ENCODE measurements at places on chromosomes 5 and 9.

- DNase-seq: no peak
Measured at GRCh38 chr9:95512709-95513095, 4.1 kb downstream of the PTCH1 start.

DNA sequence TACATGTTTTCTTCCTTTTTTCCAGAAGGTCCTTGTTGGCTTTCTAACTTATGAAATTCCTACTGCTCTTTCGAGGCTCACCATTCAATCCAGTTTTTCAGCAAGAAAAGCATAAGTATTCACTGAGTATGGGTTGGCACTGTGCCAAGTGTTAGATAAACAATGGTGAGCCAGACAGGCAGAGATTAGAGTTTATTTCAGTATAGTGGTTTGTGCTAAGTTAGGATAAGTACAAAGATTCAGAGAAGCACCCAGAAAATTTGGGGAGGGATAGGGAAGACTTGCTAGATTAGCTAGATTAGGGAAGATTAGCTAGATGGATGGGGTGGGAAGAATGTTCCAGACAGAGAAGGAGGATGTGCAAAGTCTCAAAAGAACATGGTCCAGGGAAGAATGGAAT, 122.9 kb downstream of the OXCT1 start:
- peak; percentile 50 for DNase-seq

- no peak for DNase-seq
Measured at GRCh38 chr5:88955403-88955802, 72.4 kb upstream of the MEF2C start.

DNA sequence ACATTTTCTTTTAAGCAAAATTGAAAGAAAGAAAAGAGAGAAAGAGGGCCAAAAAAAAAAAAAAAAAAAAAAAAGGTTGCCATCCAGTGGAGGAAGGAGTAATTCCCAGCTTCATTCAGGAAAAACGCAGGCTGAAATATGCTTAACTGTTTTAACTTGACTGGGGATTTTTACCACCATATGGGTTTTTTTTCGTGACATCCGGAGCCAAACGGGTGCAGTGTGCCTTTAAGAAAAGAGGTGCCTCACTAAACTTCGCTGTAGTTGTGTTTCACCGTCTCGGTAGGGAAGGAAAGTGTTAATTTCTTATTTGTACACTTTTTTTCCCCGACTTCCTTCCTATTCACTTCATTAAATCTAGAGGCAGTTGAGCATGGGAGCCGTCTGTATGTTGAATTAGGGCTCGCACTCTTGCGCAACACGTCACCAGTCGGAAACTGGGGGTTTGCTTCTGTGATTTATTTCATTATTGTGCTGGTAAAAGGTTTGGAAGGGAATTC, 143.0 kb downstream of the SMARCA2 start:
- DNase-seq: peak; percentile 46

- no peak for DNase-seq
Measured at GRCh38 chr9:29802454-29802853, 2229.2 kb upstream of the C9orf72 start.

DNA sequence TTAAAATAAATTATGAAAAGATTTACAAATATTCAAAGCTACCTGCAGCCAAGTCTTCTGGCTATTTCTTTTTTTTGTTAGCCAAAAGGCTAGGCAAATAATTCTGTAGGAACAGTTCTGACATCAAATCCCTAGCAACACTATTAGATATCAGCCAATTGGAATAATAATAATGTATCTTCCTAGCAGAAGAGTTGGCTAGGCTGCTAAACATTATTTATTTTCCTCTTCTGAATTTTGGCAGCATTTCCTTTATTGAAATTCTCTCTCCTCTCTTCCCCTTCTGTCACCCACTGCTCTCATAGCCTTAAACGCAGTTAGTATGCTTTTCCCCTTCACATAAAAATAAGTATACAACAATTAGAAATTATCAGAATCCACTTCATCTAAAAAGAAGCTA, 42.6 kb downstream of the ZDHHC21 start:
- no peak for DNase-seq

- no peak for DNase-seq
Measured at GRCh38 chr9:29339387-29339786, 1766.1 kb upstream of the C9orf72 start.

- DNase-seq: no peak
Measured at GRCh38 chr9:113931140-113931539, 55.0 kb downstream of the ZNF618 start.

DNA sequence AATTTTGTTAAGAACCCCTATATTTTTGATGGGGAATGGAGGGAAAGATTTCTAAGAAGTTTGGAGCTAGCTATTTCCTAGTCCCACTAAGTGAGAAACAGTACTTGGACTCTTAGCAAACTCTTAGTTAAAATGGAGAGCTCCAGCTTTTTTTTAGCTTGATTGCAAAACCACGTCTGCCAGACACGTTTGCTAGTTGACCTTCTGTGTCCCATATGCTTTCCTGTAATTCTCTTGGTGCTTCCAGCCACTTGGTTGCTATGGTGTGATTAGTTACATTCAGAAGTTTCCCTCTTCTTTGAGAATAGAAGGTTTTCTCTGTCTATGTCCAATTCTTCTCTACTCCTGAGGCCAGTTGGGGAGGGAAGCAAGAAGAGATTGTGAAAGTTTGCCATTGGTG, 417.0 kb upstream of the TLE4 start:
- DNase-seq: no peak

DNA sequence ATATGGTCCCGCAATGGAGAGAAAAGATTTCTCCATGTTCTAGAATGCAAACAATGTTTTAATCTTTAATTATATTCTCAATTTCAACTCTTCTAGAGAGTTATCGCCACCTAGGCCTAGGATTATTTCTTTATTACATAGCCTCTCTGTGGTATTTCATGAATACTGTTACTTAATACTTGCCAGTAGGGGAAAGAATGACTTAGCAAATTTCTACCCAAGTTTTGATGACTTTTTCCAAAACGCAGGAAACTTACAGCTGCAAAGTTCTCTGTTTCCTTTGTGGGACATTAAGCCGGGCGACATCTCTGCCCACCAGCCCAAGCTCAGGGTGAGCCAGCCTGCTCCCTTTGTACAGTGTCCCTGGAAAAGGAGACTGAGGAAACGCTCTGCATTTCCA, 73.8 kb downstream of the MED27 start:
- no peak for DNase-seq

- DNase-seq: no peak
Measured at GRCh38 chr5:126023994-126024441, 399.2 kb upstream of the GRAMD2B start.

DNA sequence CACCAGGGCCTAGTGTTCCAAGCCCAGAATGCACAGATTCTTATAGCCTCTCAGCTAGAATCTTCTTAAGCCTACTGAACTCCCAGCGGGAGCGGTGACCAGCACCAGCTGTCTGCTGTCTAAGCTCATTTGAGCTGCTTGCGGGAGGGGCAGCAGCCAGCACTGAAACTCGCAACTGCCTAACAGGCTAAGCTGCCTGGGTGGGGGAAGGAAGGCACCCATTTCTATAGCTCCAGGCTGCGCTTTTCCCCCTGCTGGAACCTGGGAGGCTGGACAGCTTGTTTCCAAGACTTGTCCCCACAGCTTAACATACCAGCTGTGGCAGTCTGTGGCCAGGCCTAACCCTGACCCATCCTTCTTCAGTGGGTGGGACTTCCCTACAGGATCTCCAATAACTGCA, 512.9 kb downstream of the EFNA5 start:
- DNase-seq: no peak

DNA sequence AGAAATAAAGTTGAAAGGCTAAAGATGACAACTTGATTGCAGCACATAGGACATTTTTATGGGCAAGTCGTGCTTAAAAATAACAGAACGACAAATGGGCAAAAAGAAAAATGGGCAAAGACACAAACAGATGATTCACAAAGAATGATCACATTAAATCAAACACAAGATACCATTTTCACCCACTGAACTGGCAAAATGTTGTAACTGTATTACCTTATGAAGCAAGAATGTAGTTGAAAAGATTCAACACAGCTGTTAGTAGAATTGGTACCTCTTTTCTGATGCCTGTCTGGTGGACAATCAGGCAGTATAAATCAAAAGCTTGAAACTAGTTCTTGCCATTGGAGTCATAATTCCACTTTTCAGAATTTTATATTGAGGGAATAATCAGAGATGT, 81.0 kb upstream of the PALM2AKAP2 start:
- no peak for DNase-seq

DNA sequence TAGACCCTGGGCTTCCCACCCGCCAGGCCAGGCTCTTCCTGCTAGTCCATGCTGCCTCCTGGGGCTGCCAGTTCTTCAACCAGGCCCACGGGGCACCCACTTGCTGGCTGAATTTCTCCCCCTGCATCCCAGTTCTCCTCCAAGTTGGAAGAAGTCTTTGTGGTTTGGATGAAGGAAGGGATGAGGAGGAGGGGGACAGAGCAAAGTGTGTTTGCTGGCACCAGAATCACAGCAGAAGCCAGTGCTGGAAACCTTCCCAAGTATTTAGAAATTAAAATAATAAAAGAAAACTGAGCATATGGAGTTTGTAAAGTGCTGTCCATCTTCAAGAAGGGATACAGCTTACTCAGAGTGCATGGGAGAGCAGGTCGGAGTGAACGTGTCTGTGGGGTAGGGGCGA, 19.4 kb upstream of the UNC5A start:
- DNase-seq: no peak

GRCh38 chr9:131833083-131833482, 93.2 kb upstream of the RAPGEF1 start:
- no peak for DNase-seq

Measured in hepatocyte (in vitro differentiated cells).